Tibial nerve (tissue), 4 donors: ENCODE measurements at places on chromosomes 7 and 10. TPM values are rescaled to one million over a fixed set of nuclear protein-coding genes. Genes with fewer than 3 reads are reported as not detected.

DNA sequence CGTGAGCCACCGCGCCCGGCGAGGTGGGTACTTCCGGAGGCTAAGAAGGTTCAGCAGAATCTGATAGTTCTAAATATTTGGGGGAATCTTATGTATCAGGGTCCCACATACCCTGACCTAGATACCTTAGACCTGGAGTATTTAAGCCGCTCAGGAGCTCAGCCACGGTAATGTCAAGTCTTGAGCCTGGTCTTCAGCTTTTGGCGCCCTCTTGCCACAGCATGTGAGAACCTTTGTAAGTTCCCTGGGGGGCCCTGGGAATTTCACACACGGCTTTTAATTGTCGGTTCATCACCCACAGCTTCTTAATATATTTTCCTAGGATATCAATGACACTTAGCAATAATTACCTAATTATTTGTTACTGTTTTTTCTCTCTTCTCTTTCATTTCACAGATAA lies 324.3 kb upstream of the GALNT17 start:
- H3K36me3 ChIP-seq = no peaks in the 10 kb centered on the region
- no peaks in the 10 kb centered on the region for H3K4me1 ChIP-seq
- no peak overlapping the region for H3K27ac ChIP-seq
- H3K4me3 ChIP-seq = no peak overlapping the region
- no peaks in the 10 kb centered on the region for H3K27me3 ChIP-seq
- no peak for DNase-seq

- no peaks in the 10 kb centered on the region for H3K4me1 ChIP-seq
- no peaks in the 10 kb centered on the region for H3K36me3 ChIP-seq
Measured at GRCh38 chr10:110474826-110475225, 22.9 kb upstream of the DUSP5 start.

DNA sequence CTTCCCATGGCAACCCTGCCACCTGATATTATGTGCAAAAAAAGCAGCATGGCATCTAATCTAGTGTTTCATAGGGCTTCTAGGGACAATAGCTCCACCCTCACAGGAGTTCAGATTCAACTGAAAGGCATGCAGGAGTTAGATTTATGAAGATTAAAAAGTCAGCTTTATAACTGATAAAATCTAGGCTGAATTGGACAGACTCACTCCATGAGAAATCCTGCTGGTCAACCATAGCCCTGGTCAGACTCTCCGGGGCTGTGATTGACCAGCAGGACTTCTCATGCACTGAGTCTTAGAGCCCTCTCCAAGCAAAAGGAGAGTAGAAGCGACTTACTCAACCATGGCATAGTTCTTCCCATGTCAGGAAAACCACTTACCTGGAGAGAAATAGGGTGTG lies 345.4 kb downstream of the NEBL start:
- H3K4me3 ChIP-seq = no peak overlapping the region
- DNase-seq = no peak
- no peaks in the 10 kb centered on the region for H3K4me1 ChIP-seq
- H3K27ac ChIP-seq = no peak overlapping the region
- H3K36me3 ChIP-seq = no peaks in the 10 kb centered on the region

DNA sequence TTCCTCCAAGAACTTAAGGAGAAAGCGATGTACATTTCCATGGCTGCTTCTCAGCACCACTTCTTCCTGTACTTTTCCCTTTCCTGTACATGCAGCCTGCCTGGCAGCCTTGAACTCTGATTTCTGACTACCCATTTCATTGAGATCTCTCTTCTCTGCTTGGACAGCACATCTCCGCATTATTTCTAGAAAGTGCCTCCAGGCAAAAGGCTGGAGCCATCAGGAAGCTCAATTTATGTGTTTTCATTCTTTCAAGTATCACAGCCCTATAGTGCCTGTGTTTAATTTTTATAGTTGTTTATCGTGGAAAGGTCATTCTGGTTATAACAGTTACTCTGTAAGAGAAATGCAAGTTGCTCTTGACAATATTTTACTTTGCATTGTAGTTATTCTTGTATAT lies 688.0 kb upstream of the ANKRD30A start:
- no peaks in the 10 kb centered on the region for H3K4me1 ChIP-seq
- no peaks in the 10 kb centered on the region for H3K36me3 ChIP-seq
- H3K4me3 ChIP-seq = no peak overlapping the region

DNA sequence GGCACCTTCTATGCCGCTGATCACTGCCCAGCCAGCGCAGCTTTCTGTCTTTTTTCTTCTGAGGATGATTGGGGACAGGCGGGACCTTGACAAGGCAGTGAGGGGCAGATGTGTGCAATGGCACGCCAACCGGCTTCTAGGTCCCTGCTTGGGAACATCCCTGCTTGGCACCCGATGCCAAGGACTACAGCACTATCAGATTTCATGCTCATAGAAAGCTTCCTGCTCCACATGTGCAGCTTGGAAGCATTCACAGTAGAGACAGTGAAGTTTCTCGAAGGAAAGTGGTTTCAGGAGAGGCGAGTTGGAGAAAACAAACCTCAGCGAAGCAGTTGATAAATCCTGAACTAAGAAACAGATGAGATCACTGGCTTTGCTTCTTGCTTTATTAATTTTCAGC lies 267.5 kb upstream of the HABP2 start:
- H3K27me3 ChIP-seq = no peaks in the 10 kb centered on the region
- no peak overlapping the region for H3K4me3 ChIP-seq
- no peak overlapping the region for H3K27ac ChIP-seq

GPR15LG gene
- not detected for total RNA-seq

GRCh38 chr7:47347816-47348385 lies 234.0 kb downstream of the TNS3 start:
- H3K4me1 ChIP-seq = no peaks in the 10 kb centered on the region
- no peaks in the 10 kb centered on the region for H3K27me3 ChIP-seq
- H3K27ac ChIP-seq = no peak overlapping the region
- DNase-seq = no peak
- no peak overlapping the region for H3K4me3 ChIP-seq
- H3K36me3 ChIP-seq = no peaks in the 10 kb centered on the region

CYP2C9 gene
- not detected for total RNA-seq

DNA sequence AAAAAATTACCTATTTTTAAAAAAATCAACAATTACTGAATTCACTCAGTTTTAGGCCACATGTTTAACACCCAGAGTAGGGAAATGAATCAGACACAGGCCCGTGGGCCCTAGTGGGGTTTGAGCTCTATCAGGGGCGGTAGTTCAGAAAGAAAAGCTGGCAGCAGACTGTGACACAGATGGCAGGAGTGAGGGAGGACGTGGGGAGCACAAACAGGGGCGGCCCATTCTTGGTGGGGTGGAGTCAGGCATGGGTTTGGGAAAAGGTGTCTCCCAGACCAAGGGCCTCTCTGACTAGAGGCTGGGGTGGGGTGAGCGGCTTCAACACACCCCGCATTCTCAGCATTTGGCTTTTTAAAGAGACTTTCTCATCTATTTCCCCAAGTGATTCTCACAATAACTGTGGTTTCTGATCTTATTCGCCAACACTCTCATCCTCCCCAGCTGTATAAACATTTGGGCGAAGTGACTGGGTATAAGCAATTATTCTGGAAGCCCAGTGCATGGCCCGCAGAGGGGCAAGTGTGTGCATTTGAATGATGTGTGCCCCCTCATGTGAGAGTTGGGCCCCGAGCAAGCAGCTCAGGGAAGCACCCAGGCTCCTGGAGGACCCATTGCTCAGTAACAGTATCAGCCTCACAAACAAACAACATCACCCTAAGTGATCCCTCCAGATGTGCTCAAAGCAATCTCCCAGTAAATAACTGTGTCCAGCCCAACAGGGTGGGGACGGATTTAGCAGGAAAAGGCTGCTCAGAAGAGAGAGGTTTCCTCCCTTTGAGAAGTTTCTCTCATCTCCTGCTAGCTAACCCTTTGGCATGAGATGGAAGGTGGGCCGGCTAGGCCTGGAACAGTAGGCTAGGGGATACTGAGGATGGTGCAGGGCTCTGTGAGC lies 437.6 kb upstream of the ZMIZ1 start:
- no peaks in the 10 kb centered on the region for H3K4me1 ChIP-seq
- H3K4me3 ChIP-seq = no peak overlapping the region
- DNase-seq = peak; percentile 55
- H3K27ac ChIP-seq = no peak overlapping the region
- no peaks in the 10 kb centered on the region for H3K36me3 ChIP-seq
- H3K27me3 ChIP-seq = no peaks in the 10 kb centered on the region

DNA sequence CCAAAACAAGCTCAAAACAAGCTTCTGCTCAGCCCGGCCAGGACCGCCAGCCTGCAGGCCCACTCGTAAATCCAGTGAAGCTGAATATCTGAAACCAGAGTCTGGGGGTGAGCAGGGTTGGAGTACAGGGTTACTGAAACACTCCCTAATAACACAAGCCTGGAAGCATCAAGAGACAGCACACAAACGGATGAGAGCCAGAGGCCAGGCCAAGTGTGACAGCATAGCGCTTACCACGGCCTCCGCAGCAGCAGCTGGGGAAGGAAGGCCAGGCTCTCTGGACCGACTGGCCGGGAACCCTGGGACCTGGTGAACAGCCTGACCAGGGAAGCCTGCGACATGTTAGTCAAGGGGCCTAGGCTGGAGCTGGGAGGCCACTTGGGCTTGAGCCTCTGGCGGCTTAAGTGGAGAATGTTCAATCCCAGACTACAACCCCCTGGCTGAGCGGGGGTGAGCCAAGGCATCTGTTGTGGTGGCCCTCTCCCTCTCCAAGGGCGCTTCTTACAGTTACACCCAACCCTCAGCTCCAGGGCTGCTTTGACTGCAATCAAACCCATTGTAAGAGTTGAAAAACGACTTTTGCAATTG lies 21.7 kb upstream of the RNF32 start:
- DNase-seq = no peak
- H3K27me3 ChIP-seq = no peaks in the 10 kb centered on the region
- no peak overlapping the region for H3K4me3 ChIP-seq
- H3K36me3 ChIP-seq = no peaks in the 10 kb centered on the region
- no peaks in the 10 kb centered on the region for H3K4me1 ChIP-seq
- H3K27ac ChIP-seq = no peak overlapping the region

DNA sequence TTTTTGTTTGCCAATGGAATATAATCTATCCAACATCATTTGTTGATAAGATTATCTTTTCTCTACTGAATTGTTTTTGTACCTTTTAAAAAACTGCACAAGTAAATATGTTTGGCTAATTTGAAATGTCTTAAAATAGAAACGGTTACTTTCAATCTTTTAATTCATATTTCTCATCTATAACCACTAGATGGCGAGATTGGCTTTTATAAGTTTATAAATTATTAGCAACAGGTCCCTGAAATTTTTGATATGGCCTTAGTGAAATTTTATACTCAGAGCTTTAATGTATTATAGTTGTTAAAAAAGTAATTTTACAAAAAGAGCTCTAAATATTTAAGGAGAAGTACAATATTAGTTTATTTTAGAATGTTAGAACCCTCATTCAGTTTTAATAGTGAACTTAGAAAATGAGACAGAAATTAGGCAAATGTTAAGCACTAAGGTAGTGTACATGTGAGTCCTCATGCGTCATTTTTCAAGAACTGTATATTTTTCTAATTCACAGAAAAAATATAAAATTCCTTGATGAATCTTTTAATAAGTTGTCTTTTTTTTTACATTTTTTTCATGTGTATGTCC lies 592.5 kb downstream of the ARL4A start:
- H3K36me3 ChIP-seq = no peaks in the 10 kb centered on the region
- no peak for DNase-seq
- H3K27me3 ChIP-seq = no peaks in the 10 kb centered on the region
- H3K4me3 ChIP-seq = no peak overlapping the region
- no peak overlapping the region for H3K27ac ChIP-seq

MEIG1 gene
- total RNA-seq = not detected

GFRA1 gene
- total RNA-seq = 57.9 TPM

TRIM50 gene
- total RNA-seq = 0.84 TPM

LRRC18 gene
- total RNA-seq = not detected
